ENCODE measurements at places on chromosomes 11 and 22. TPM values are rescaled to one million over a fixed set of nuclear protein-coding genes. Genes with fewer than 3 reads are reported as not detected.

POTEH gene
- total RNA-seq = not detected

SYT9 gene
- 1.2 TPM for total RNA-seq

GRIA4 gene
- total RNA-seq = 0.22 TPM

SMIM38 gene
- total RNA-seq = 6.2 TPM

MMP8 gene
- total RNA-seq = not detected

TOM1 gene
- 20.3 TPM for total RNA-seq

FOLR1 gene
- 5.5 TPM for total RNA-seq

NRXN2 gene
- total RNA-seq = 3.0 TPM

CNTN5 gene
- total RNA-seq = 1.1 TPM

CATSPERZ gene
- not detected for total RNA-seq

PRDX5 gene
- total RNA-seq = 77.5 TPM

FDXACB1 gene
- total RNA-seq = 1.2 TPM

CSRP3 gene
- total RNA-seq = not detected

CCDC73 gene
- total RNA-seq = not detected

PIK3IP1 gene
- 5.4 TPM for total RNA-seq

CD82 gene
- total RNA-seq = 45.6 TPM

PYGM gene
- total RNA-seq = 0.37 TPM

GRM5 gene
- not detected for total RNA-seq

P4HA3 gene
- not detected for total RNA-seq

SPON1 gene
- 6.6 TPM for total RNA-seq

XNDC1N gene
- 2.5 TPM for total RNA-seq

THY1 gene
- 4.6 TPM for total RNA-seq

HTR3B gene
- total RNA-seq = not detected

NAALAD2 gene
- total RNA-seq = 0.31 TPM

CD6 gene
- total RNA-seq = 1.3 TPM

HOATZ gene
- total RNA-seq = not detected

KCNJ5 gene
- total RNA-seq = 10.4 TPM

OVOL1 gene
- total RNA-seq = 1.6 TPM

RAG2 gene
- not detected for total RNA-seq

WEE1 gene
- 7.8 TPM for total RNA-seq

RNASEH2C gene
- 25.0 TPM for total RNA-seq

CALCA gene
- not detected for total RNA-seq

RFPL1 gene
- not detected for total RNA-seq
